ENCODE measurements at places on chromosomes 5 and 9. TPM values are rescaled to one million over a fixed set of nuclear protein-coding genes. Genes with fewer than 3 reads are reported as not detected.
A peak's percentile ranks its signal among the peaks of the same experiment; 100 is the strongest.

IL5 gene
- 0.44 TPM for polyA plus RNA-seq

ANXA2R gene
- polyA plus RNA-seq = 2.2 TPM

SPATA6L gene
- polyA plus RNA-seq = 4.8 TPM

SCAI gene
- 16.5 TPM for polyA plus RNA-seq

SPACA9 gene
- polyA plus RNA-seq = 6.6 TPM

FBLL1 gene
- polyA plus RNA-seq = 0.57 TPM

AQP3 gene
- 30.9 TPM for polyA plus RNA-seq

DMRTA1 gene
- 2.3 TPM for polyA plus RNA-seq

SH2D3C gene
- polyA plus RNA-seq = 41.9 TPM

SARDH gene
- polyA plus RNA-seq = 13.4 TPM

GRCh38 chr9:14652729-14653377, 40.4 kb downstream of the ZDHHC21 start:
- no peak for DNase-seq

- no peak for DNase-seq
Measured at GRCh38 chr5:14502294-14502690, 79.3 kb upstream of the OTULINL start.

GRCh38 chr9:19471737-19472648, 63.2 kb downstream of the ACER2 start:
- DNase-seq = no peak

DNA sequence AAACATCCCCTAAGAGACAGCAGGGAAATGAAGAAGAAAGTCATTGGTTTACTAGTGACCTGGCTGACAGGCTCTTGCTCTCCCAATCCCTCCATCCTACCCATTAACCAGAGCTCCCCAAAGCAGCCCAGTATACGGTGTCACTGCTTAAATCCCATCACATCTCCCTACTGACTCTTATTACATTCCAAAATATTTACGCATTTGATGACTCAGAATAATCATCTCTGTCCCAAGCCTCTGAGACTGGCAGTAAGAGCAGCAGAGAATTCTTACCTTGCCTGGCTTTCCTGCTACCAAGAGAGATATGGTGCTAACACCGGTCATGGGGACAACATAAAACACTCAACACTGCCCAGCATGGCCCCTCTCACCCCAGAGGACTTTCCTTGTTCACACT, 20.2 kb upstream of the WHRN start:
- no peak for DNase-seq

DNA sequence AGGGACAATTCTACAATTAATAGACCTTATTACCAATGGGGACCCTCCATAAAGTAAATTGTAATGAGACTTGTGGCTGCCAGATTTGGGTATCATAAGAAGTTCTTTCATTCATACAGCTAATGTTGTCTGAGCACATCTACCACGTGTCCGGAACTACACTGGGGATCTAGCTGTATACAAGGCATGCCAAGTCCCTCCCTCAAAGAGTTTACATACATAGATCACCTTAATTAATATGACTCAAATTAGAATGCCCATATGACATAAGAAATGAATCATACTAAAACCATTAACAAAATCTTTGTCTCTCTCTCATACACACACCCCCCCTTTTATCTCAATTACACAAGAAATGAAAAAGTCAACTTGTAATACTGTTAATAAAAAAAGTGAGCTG, 18.0 kb upstream of the NR4A3 start:
- DNase-seq = no peak

DNA sequence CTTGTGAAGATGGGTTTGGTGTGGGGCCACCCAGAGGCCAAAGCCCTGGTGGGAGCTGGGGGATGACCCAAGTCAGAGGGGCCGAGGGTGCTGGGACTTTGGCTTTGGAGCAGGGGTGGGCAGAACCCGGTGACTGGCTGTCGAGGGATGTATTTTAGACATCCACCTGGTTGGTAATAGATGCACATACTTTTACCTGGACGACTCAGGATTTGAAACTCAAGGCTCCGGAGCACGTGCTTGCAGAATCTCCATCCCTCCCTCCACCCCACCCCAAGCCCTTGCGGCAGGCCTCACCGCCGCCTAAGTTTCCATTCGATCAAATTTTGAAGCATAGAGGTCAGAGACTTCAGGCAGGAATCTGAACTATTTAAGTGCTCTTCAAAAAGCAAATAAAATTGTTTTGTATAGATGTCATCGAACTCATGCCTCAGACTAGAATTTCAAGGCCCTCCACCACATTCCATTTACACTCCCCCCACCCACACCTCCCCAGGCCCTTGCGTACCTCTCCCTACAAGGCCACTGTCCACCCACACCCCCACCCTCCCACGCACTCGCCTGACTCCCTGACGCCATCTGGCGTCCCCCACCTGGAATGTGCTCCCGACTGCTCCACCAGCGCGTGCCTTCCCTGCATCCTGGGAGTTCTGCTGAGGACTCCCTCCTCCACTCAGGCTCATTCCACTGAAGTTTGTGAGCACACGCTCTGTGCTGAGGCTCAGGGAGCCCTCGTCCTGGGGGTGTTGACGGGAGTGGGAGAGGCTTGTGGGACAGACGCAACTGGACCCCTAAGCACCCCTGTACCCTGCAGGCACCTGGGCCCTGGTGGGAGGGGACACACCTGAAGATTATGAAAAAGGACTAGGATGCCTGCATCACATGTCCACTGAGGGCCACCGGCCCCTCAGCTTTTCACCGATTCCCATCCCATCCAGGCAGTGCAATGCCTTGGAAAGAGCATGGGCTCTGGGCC, 56.4 kb upstream of the RPL26L1 start:
- DNase-seq = peak; percentile 68

GRCh38 chr5:172364773-172365172, 81.2 kb upstream of the UBTD2 start:
- DNase-seq = no peak

- no peak for DNase-seq
Measured at GRCh38 chr9:137816531-137817235, 60.9 kb upstream of the CACNA1B start.

- no peak for DNase-seq
Measured at GRCh38 chr5:10111571-10111970, 138.1 kb downstream of the ATPSCKMT start.

GRCh38 chr9:123031963-123032362, 1.5 kb upstream of the GPR21 start:
- no peak for DNase-seq

DNA sequence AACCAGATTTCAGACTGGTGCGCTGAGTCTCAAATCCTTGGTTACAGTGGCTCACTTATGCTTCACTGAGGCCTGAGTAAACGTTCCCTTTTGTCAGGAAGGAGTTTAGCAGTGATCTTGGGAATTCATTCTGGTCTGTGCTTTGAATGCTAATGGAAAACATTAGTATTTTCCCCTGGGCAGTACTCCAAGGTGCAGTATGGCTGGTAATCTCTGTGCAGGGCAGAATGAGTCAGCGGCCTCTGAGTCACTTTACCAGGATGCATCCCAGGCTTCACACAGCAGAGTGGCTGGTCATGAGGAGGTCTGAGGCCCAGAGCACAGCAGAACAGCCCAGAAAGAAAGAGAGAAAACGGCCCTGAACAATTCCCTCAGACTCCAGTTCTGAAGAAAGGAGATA, 54.0 kb downstream of the PCA3 start:
- DNase-seq = no peak

- no peak for DNase-seq
Measured at GRCh38 chr5:159416438-159416837, 86.2 kb upstream of the IL12B start.

DNA sequence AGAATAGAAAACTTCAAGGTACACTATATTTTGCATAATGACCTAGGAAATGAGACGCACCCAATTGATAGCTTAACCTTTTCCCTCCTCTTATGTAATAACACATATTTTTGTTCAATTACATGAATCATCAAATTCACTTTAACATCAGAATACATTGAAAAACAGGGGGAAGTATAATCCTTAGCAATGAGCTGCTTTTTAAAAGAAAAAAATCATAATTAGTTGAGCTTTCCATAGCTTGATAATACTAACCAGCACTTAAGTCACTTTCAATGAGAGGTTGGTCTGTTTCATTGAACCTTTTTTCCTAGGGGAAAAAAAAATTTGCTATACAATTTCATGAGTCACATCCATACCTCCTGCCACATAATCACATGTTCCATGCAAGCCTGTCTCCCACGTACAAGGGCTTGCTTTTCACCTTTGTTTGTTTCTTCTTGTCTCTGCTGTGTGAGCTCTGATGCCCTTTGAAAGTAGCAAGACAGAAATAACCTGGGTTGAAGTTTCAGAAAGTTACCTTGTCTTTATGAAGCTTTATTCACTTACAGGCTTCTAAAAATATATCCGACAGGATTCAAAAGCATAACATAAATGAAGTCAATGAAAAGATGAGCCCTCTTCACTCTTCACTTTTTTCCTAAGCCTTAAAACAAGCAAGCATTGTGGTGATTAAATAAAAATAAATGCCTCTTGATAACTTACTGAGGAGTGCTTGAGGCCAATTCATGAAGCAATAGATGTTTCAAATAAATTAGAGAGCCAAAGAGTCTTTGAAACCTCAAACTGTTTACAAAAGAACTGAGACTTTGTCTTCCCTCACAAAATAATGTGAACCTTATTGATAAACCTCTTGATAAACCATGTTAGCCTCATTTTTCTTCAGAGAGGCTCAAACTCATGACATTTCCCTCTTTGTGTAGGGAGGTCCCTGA, 108.5 kb downstream of the FEM1C start:
- no peak for DNase-seq

GRCh38 chr5:143542798-143543144, 139.3 kb upstream of the NR3C1 start:
- DNase-seq = no peak

- DNase-seq = no peak
Measured at GRCh38 chr5:111469903-111470302, 42.4 kb downstream of the STARD4 start.

GRCh38 chr9:88880199-88880598, 111.1 kb upstream of the S1PR3 start:
- no peak for DNase-seq

- no peak for DNase-seq
Measured at GRCh38 chr9:20178679-20179078, 389.8 kb upstream of the SLC24A2 start.

GRCh38 chr9:133715866-133716563, 22.1 kb downstream of the SARDH start:
- no peak for DNase-seq

DNA sequence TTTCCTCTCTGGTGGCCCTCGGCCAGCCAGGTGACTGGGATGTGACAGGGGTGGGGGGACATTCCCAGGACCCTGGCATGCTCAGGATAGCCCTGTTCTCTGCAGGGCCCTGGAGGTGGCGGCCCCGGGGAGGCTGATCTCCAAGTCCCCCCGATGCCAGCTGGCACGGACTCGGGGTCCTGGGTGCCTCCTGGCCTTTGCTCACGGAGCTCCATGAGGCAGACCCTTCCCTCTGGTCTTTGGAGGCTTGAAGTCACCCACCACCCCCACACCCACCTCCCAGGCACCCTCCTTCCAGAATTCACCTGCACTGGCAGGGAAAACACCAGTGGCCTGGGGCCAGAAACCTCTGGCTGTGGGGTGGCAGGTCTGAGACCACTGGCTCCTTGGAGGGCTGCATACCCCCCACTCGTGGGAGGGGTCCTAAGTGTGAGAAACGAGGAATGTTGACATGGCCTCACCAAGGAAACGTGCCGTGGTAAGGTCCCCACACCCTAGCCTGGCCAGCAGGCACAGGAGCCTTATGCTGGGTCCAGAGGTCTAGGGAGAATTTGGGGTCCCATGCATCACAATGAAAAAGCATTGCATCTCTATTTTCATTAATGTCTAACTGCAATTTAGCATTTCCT, 130.8 kb upstream of the FAM120A start:
- DNase-seq = no peak

DNA sequence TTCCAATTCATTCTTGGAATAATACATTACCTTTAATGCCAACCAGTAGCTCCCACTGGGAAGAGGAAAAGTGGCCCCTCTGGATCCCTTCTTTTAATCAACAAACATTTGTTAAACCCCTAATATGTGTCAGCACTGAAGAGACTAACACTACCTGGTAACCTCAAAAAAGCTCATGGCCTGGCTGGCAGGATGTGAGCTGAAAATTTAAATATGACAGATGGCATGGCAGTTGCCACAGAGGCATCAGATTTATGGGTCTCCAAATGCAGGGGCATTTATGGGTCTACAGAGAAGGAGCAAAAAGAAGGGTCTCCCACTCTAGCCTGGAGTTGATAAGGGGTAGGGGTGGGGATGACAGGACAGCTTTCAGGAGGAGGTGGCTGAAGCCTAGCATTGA, 12.5 kb downstream of the DNAH5 start:
- DNase-seq = no peak
